ENCODE measurements at places on chromosomes 3 and 15.

DNA sequence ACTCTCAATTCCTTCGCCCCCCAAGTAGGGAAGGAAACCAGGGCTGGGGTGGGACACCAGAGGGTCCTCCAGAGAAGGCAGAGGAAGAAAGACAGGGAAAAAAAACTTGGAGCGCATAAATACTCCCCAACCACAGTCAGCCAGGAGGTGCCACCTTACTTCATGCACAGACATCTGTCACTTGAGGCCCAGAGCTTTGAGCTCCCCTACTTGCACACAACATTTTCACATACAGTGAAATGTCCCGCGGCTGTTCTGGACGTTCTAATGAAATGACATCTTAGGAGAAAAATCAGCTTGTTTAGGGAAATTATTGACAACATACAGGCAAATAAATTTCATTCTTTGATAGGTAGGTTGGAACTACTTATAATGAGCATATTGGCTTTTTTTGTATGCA lies 113.0 kb downstream of the LIPC start:
- H3K27ac ChIP-seq = no peak overlapping the region
- DNase-seq = no peak
- H3K4me3 ChIP-seq = no peak overlapping the region
- H3K4me1 ChIP-seq = no peaks in the 10 kb centered on the region
- no peaks in the 10 kb centered on the region for H3K27me3 ChIP-seq

GRCh38 chr15:85401108-85401774 lies 20.8 kb downstream of the AKAP13 start:
- H3K4me1 ChIP-seq = peaks cover 72% of the 10 kb centered on the region
- H3K36me3 ChIP-seq = no peaks in the 10 kb centered on the region

- DNase-seq = no peak
- no peaks in the 10 kb centered on the region for H3K36me3 ChIP-seq
- no peak overlapping the region for H3K4me3 ChIP-seq
- H3K4me1 ChIP-seq = peaks cover 15% of the 10 kb centered on the region
Measured at GRCh38 chr15:90376789-90377188, 11.3 kb upstream of the IQGAP1 start.

DNA sequence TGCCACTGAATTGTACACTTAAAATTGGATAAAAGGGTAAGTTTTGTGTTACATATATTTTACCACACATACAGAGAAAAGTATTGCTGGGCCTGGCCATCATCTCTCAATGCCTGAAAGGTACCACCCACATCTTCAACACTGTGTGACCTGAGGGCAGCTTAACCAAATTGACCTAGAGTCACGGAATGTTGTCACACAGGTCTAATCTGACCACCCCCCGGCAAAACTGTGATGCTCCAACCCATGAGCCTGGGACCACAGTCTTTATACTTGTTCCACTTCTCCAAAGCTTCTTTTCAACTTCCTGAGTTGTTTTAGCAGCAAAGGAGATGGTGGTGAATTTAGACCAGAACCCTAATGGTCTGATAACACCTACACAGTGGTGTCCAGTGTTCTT lies 210.3 kb upstream of the TPM1 start:
- H3K36me3 ChIP-seq = no peaks in the 10 kb centered on the region
- H3K27me3 ChIP-seq = no peaks in the 10 kb centered on the region
- H3K4me1 ChIP-seq = no peaks in the 10 kb centered on the region

DNA sequence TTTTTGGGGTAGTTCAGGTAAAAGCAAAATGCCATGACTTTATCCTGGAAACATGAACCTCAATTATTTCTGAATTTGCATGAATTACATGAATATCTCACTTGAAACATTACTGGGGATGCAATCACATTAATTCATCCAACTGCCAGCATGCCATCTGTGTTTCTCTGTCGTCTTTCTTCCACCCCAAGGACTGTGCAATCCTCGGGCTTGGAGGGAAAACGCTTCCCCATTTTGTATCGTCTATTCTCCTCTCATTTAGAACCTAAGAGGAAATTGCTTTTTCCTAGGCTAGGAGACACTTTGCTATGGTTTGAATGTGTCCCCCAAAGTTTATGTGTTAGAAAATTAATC lies 109.4 kb downstream of the SQOR start:
- H3K4me1 ChIP-seq = no peaks in the 10 kb centered on the region
- no peak overlapping the region for H3K4me3 ChIP-seq
- H3K27ac ChIP-seq = no peak overlapping the region
- no peaks in the 10 kb centered on the region for H3K36me3 ChIP-seq
- DNase-seq = no peak

GRCh38 chr15:68207176-68207935 lies 2.2 kb upstream of the CALML4 start:
- H3K4me1 ChIP-seq = peaks cover 29% of the 10 kb centered on the region
- no peaks in the 10 kb centered on the region for H3K36me3 ChIP-seq
- H3K4me3 ChIP-seq = no peak overlapping the region

- H3K4me3 ChIP-seq = peak overlapping the region; percentile 49
- no peaks in the 10 kb centered on the region for H3K27me3 ChIP-seq
- peaks cover 45% of the 10 kb centered on the region for H3K4me1 ChIP-seq
- no peak for DNase-seq
- H3K36me3 ChIP-seq = peaks cover 79% of the 10 kb centered on the region
Measured at GRCh38 chr15:81301815-81302399, 22.0 kb downstream of the STARD5 start.

- H3K4me3 ChIP-seq = no peak overlapping the region
- no peaks in the 10 kb centered on the region for H3K36me3 ChIP-seq
- no peak for DNase-seq
- peaks cover 9% of the 10 kb centered on the region for H3K4me1 ChIP-seq
- no peaks in the 10 kb centered on the region for H3K27me3 ChIP-seq
- no peak overlapping the region for H3K27ac ChIP-seq
Measured at GRCh38 chr15:63013052-63013808, 29.3 kb upstream of the TPM1 start.

DNA sequence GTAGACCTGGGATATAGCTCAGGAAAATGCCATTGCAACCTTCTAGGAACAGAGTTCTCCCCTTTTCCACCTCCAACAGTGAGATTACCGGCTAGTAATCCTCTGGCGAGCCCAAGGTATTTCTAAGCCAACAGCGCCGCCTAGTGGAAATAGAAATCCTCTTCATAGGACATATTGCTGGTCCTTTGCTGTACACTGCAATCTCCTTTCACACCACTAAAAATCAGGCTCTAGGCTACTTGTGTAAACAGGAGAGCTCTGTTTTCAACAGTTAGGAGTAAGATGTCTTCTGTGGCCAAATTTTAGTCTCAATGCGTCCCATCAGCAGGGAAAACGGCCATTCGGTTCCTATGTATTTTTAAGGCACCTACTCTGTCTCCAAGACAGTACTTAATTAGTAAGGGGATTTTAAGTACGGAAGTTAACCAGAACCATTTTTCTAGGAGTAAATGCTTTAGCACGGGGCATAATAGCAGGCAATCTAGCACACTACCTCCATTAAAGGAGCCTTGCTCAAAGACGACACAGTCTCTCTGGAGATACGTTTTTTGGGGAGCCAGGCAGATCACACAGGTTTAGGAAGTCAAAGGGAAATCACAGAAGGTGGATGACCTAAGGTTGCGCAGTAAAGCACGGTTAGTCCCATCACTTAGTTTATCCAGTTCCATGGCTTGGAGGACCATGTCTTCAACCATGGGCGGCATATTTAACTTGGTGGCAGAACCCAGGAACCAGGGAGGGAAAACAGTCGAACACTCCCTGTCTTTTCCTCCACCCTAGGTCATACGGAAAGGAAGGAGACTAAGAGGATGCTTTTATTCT lies 43.8 kb downstream of the NCEH1 start:
- no peak for DNase-seq
- H3K27me3 ChIP-seq = no peaks in the 10 kb centered on the region
- H3K4me1 ChIP-seq = no peaks in the 10 kb centered on the region
- H3K4me3 ChIP-seq = no peak overlapping the region
- no peak overlapping the region for H3K27ac ChIP-seq
- H3K36me3 ChIP-seq = no peaks in the 10 kb centered on the region

DNA sequence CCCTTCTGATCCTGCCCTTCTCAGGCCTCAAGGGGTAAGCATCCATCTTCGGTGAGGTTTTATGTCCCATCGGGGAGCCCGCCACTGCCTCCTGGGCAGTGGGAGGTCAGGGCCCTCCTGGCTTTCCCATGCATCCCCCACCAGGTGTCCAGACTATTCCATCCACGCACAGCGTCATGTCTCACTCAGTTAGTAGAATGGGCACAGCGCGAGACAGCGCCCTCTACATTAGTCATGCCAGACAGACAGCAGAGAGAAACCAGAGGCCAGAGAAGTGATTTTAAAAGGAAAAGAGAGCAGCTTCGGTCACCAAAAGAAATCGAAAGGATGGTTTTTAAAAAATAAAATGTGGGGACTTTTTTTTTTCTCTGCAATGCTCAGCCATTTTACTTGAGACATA lies 49.8 kb downstream of the ZDHHC3 start:
- DNase-seq = no peak
- H3K27ac ChIP-seq = no peak overlapping the region
- no peaks in the 10 kb centered on the region for H3K27me3 ChIP-seq
- H3K36me3 ChIP-seq = peaks cover 68% of the 10 kb centered on the region
- no peak overlapping the region for H3K4me3 ChIP-seq

- H3K27me3 ChIP-seq = no peaks in the 10 kb centered on the region
- H3K27ac ChIP-seq = no peak overlapping the region
- peaks cover 24% of the 10 kb centered on the region for H3K4me1 ChIP-seq
Measured at GRCh38 chr3:125585595-125586223, 9.6 kb downstream of the OSBPL11 start.

DNA sequence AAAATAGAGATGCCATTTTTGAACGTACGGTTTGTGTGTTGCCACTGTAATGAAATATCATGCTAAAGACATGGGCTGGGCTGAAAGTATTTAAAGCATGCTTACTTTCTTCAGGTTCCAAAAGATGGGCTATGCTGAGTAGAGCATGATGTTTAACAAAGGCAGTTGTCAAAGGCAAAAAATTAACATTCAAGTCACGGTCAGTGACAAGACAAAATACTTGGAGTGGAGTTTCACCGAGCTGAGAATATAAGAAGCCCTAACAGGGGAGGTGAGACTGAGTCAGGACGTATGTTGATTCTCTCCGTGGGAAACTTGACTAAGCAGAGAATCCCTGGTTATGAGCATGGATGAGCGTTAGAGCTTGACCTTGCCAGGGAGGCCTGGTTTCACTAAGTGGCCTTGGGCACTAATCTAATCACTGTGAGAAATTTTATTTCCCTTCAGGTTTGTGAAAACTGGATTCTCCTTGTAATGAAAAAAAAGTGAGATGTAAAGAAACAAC lies 218.2 kb upstream of the ADAMTS9 start:
- peaks cover 6% of the 10 kb centered on the region for H3K4me1 ChIP-seq
- no peaks in the 10 kb centered on the region for H3K27me3 ChIP-seq
- no peak for DNase-seq
- H3K36me3 ChIP-seq = no peaks in the 10 kb centered on the region
- no peak overlapping the region for H3K4me3 ChIP-seq

GRCh38 chr3:52535411-52536111 lies 844 bp upstream of the UQCC5 start:
- H3K4me3 ChIP-seq = peak overlapping the region; percentile 89
- H3K4me1 ChIP-seq = peaks cover 53% of the 10 kb centered on the region
- H3K27me3 ChIP-seq = no peaks in the 10 kb centered on the region
- DNase-seq = no peak

DNA sequence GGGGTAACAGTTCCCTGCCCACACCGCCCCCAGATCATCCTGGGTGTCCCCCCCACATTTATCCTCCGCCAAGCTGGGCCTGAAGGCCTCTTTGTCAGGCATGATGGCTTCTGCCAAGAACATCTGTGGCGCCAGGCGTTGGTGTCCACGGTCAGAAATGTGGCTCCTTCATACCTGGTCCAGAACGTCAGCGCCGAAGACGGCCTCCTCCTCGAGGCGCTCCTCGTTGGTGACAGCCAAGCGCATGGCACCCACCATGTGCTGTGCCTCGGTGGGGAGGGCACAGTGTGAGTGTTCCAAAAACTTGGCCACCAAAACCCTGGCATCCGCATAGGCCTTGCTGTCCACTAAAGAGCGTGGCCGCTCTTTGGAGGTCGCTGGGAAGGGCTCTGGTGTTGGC lies 146.5 kb downstream of the NSMCE3 start:
- no peak overlapping the region for H3K27ac ChIP-seq
- no peaks in the 10 kb centered on the region for H3K4me1 ChIP-seq

DNA sequence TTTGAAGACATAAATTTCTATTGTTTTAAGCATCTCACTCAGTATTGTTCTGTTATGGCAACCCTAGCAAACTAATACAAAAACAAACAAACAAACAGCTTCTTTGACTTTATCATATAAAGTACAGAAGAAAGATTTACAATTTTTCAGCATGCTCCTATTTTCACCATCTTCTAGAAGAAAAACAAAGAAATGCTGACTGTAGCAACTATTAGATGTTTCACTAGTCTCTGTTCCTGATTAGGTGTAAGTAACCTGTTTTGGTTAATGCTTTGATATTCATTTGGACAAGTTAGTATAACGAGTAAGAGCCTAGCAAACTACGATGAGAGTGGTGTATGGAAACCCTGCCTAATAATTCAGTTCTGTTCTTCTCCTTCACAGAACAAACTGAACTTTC lies 478.5 kb downstream of the NAALADL2 start:
- no peak overlapping the region for H3K4me3 ChIP-seq
- no peaks in the 10 kb centered on the region for H3K4me1 ChIP-seq
- H3K27me3 ChIP-seq = no peaks in the 10 kb centered on the region

DNA sequence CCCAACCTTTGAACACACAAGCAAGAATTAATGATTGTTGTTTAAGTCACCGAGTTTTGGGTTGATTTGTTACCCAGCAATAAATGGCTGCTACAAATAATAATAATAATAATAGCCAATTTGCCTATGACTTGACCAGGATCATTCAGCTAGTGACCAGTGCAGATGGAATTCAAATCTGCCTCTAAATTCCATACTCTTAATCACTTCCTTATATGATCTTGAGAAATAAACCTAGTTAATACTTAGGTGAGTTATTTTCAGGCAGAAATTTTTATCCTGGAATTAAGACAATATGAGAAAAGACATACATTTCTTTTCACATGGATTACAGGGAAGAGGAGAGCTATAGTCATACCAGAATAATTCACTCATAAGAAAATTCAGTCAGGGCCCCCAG lies 116.0 kb upstream of the GALNT15 start:
- peaks cover 30% of the 10 kb centered on the region for H3K4me1 ChIP-seq
- peak overlapping the region; percentile 78 for H3K27ac ChIP-seq
- no peaks in the 10 kb centered on the region for H3K27me3 ChIP-seq
- no peak for DNase-seq
- no peak overlapping the region for H3K4me3 ChIP-seq
- no peaks in the 10 kb centered on the region for H3K36me3 ChIP-seq

DNA sequence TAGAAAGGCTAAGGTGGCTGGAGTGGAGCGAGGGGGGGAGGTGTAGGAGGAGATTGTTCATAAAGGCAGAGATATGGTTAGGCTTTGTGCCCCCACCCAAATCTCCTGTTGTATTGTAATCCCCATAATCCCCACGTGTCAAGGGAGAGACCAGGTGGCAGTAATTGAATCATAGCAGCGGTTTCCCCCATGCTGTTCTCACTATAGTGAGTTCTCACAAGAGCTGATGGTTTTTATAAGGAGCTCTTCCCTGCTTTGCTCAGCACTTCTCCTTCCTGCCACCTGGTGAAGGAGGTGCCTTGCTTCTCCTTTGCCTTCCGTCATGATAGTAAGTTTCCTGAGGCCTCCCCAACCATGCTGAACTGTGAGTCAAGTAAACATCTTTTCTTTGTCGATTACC lies 64.7 kb upstream of the CFAP161 start:
- DNase-seq = no peak
- H3K36me3 ChIP-seq = no peaks in the 10 kb centered on the region
- no peaks in the 10 kb centered on the region for H3K4me1 ChIP-seq
- no peak overlapping the region for H3K27ac ChIP-seq

- no peaks in the 10 kb centered on the region for H3K36me3 ChIP-seq
- DNase-seq = no peak
- H3K4me3 ChIP-seq = no peak overlapping the region
- H3K27me3 ChIP-seq = no peaks in the 10 kb centered on the region
Measured at GRCh38 chr3:141240286-141240685, 8.7 kb downstream of the PXYLP1 start.
